ENCODE measurements at places on chromosomes 6 and 20.

DNA sequence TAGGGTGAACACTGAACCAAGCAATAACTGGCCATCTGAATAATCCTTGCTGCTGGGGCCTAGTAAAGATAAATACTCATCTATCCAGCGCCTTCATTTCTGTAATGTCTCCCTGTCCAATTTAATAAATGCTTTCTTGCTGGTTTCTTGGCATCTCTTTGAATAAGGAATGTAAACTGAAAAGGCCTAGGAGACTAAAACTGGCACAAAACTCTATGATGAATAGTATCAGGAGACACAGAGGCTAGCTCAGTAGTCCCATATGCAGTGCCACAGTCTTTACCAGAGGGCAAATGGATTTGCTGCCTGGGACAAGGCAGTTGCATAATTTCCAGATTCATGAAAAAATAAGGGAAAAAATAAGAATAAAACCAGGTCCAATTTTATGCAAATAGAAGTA, 324.4 kb downstream of the CENPW start:
- DNase-seq = no peak

DNA sequence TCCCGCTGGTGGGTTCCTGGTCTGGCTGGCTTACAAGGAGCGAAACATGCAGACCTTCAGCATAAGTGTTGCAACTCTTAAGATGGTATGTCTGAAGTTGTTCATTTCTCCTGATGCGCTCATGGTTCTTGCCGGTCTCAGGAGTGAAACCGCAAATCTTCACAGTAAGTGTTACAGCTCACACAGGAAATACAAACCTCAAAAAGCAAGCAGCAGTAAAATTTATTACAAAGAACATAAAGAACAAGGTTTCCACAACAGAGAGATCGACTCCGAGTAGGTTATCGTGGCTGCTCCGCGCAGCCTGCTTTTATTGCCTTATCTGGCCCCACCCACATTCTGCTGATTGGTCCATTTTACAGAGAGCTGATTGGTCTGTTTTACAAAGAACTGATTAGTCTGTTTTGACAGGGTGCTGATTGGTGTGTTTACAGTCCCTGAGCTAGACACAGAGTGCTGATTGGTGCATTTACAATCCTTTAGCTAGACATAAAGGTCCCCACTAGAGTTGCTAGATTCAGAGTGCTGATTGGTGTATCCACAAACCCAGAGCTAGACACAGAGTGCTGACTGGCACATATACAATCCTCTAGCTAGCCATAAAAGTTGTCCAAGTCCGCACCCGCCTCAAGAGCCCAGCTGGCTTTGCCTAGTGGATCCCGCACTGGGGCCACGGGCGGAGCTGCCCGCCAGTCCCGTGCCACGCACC, 39.2 kb downstream of the TRIM27 start:
- DNase-seq = no peak

DNA sequence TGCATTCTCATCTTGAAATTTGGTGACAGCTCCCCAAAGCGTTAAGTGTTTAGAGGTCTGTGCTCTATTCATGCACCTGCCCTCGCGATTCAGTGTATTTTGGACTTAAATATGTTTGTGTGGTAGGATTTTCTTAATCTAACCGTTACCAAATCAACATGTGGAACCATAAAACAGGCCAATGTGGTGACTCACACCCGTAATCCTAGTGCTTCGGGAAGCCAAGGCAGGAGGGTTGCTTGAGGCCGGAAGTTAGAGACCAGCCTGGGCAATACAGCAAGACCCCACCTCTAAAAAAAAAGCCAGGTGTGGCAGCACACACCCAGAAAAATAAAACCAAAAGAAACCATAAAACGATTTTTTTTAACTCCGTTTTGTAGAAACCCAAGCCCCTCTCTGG, 31.5 kb downstream of the PYGB start:
- DNase-seq = no peak

GRCh38 chr6:15519681-15520080, 143.1 kb downstream of the DTNBP1 start:
- no peak for DNase-seq

GRCh38 chr6:71724456-71725125, 161.8 kb upstream of the RIMS1 start:
- no peak for DNase-seq

DNA sequence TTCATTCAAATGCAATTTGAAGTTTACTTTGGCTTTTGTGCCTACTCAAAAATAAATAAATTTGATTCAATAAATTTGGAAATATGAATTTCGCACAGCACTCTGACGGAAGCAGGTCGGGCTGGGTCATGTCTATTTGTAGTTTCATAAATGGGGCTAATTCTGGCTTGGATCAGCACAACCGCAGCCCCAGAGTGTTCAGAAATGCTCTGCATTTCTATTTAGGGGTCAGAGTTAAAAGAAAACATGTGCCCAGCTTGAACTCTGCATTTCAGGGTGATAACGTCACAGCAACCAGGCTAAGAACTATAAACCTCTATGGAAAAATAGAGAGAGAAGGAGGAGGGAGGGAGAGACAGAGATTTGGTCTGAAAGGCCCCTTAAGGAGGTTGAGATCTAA, 480.9 kb upstream of the NOX3 start:
- DNase-seq = no peak

GRCh38 chr20:4064144-4064909, 49.0 kb upstream of the RNF24 start:
- DNase-seq = no peak

DNA sequence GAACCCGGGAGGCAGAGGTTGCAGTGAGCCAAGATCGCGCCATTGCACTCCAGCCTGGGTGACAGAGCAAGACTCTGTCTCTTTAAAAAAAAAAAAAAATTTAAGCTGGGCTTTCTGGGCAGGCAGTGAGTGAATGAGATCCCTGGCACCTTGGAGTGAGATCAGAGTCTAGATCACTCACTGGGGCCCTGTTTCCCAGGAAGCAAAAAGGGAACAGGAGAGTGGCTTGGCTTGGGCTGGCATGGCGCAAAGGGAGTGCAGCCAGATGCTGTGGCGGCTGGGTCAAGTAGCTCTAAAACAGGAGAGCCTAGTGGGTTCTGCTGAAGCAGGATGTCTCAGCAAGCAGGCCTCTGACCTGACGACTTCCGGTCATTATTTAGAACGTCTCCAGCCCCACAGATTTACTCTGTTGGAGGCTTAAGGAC, 10.4 kb downstream of the PLCG1 start:
- DNase-seq = no peak

- no peak for DNase-seq
Observed at GRCh38 chr20:13356591-13356990, 135.5 kb downstream of the ISM1 start.

DNA sequence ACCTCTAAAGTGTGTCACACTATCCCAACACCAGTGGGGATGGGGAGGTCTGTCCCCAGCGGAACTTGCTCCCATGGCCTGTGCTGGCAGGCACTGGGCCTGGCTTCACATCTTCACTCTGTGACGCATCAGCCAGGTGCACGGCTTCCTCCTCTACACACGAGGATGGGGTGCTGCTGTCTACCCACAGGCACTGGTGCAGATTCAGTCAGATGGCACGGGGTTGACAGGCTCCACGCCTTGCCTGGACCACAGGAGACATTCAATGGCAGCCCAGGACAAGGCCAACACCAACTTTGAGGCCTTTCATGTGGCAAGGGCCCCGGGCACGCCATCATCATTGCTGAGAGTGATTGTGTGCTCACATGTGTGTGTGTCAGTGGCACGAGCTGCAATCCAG, 92.4 kb downstream of the TMEM242 start:
- DNase-seq = no peak

- DNase-seq = no peak
Observed at GRCh38 chr6:2794171-2794730, 29.1 kb downstream of the WRNIP1 start.

DNA sequence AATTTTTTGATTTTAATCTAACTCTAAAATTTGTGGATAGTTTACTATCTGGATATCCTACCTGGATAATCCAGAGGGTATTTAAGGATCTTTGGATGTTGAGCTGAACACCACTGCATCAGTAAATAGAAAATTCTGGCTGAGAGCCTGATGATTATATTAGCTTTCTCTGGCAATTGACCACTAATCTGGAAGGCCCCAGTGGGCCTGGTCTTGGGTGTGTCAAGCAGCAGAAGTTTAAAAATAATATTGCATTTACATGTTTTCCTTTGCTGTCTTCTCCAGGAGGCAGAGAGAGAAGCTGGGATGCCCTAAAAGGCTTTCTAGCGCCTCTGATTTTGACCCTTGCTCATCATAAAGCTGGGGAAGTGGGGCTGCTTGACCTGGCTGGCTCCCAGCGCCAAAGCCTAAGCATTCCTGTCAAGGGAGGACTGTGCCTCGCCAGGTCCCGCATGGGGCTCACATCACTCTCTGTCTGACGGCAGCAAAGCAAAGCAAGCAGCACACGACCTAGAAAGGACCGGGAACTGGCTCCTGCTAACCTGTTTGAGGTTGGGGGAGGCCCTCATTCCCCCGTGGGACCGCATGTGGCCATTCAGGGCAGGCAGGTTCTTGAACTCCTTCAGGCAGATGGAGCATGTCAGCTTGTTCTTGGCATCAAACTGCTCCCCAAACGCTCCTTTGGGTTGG, 46.6 kb upstream of the MRPS10 start:
- no peak for DNase-seq

DNA sequence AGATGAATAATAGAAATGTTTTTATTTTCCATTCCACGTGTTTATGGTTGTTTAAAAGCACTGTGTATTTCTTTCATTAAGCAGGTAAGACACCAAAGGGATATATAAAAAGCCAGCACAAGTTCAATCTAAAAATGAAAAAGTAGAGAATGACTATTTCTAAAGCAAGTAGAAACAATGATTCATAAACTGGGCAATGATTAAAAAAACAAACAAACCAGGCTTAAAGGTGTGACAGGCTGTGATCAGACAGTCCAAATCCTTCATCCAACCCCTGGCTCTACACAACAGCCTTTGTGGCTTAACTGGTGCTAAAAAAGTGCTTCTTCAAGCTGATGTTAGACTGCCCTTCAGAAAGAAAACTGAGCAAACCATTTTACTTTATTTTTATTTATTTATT, 45.7 kb upstream of the TSHZ2 start:
- no peak for DNase-seq

DNA sequence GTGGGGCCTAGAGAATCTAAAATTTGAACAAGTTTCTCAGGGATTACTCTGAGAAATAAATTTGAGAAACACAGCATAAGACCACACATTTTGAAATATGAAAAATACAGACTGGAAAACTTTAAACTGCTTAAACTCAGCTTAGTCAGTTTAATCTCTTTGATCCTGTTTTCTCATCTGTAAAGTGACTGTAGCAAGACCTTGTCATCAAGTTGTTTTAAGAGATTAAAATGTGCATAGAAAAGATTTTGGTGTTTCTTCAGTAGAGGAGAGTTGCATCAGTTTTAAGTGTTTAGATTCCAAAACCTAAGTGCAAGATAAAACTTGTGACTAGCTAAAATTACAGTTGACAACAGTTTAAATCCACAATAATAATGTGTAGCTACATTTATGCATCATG, 8.1 kb upstream of the BCKDHB start:
- no peak for DNase-seq

GRCh38 chr20:35551503-35551902, 9.6 kb downstream of the ERGIC3 start:
- no peak for DNase-seq

DNA sequence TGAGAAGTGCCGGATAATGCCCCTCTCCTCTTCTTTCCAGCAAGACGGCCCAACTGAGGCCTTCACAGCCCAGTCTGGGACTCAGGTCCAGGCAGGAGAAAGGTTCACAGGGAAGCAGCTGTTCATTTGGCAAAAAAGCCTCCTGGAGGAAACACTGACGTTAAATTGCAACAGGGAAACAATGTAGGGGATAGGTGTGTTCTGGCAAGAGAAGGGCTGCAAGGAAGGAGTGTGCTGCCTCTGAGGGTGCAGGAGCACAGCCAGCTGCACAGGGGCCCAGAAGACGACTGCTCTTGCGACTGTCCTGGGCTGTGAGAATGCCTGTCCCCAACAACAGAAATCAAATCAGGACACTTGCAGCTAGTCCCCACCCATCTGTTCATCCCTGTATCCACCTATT, 70.6 kb upstream of the PMEPA1 start:
- DNase-seq = no peak

- no peak for DNase-seq
Observed at GRCh38 chr6:152068622-152069261, 261.3 kb downstream of the ESR1 start.

GRCh38 chr6:166592821-166593220, 6.3 kb upstream of the RAMACL start:
- no peak for DNase-seq

DNA sequence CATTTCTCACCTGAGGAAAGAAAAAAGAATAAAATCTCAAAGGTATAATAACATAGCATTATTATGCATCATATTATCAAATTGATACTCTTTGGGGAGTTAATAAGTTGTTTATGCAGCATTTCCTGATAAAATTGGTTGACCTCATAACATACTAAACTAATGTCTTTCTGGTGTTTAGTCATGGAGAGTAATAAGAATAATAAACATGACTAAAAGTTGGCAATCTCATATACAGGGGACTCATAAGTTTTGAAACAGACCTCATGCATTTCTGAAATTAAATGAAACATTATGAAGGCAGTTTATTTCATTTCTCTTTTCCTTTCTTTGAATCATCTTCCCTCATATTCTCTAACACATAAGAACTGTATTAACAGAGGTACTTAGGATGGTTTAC, 60.5 kb upstream of the PRDM1 start:
- DNase-seq = no peak

DNA sequence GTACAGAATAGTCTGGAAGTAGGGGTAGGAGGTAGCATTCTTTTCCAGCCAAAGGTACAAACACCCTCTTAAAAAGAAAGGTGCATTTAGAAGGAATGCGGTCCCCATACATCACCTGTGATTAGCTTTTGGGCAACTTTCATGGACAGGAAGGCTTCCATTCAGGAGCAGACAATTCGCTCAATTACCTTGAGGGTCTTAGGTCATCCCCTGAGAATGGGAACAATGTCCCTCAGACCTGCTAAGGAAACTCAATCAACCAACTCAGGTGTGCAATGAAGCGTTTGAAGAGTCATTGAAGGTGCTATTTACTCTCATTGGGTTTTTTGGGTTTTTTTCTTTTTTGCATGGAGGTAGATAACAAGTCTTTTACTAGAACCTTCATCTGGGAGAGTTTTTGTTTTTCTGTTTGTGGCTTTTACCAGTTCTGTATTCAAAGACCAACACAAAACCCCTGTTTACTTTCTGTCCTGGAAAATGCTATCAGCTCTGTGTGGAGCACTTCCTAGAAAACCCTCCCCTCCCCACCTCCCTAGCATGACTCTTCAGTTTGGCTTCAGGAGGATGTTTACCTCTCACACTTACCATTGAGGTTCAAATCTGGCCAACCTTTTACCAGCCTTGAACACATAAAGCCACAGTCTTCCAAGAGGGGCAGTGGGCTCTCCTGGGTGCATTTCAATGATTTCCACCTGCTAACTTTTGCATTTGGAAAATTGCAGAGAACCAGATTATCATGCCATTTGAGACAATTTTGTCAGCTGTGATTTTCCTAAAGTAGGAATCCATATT, 271.2 kb upstream of the PRDM1 start:
- DNase-seq = no peak

Measured in stimulated activated CD8-positive, alpha-beta memory T cell treated with anti-CD3 and anti-CD28 coated beads, Interleukin-7, amount 100 ng/mL, for 24 hours (primary cell).